ENCODE measurements at places on chromosomes 6 and 20.

DNA sequence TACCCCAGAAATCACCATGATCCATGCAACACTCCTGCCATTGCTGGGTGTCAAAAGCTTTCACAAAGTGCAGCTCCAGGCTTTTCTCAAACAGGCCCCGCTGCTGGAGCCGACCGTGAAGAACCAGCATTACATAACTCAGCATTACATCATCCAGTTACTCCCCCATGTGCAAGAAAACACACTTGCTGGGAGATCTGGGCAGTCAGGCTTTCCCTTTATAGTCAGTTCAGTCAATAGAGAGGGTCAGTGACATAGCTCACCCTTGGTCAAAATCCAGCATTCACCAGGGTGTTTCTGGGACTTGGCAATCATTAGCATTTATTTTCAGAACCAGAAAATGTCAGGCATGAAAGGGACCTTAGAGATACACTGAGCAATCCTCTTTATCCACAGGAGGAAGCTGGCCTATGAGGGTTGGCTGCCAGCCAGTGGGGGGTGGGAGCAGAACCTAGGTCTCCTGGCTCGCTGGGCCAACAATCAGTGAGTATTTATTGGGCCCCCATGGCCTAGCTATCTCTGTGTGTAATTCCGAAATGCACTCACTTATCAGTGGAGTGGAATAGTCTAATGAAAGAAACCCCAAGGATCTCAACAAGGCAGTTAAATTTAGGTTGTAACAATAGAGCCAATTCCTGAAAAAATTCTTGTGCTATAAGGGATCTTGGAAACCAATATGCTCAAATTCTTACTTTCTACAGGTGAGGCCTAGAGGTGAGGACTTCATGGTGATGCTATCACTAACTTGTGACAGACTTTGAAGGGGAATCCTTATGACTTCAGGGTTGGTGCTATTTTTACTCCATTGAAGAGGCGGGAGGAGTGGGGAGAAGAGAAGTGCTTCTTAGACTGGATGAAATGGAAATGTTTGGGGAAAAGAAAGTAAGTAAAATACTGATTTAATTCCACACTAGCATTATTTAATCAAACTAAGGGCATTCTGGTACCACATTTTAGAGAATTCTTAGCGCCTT is 54.6 kb downstream of the LYRM4 start:
- no peak for DNase-seq

DNA sequence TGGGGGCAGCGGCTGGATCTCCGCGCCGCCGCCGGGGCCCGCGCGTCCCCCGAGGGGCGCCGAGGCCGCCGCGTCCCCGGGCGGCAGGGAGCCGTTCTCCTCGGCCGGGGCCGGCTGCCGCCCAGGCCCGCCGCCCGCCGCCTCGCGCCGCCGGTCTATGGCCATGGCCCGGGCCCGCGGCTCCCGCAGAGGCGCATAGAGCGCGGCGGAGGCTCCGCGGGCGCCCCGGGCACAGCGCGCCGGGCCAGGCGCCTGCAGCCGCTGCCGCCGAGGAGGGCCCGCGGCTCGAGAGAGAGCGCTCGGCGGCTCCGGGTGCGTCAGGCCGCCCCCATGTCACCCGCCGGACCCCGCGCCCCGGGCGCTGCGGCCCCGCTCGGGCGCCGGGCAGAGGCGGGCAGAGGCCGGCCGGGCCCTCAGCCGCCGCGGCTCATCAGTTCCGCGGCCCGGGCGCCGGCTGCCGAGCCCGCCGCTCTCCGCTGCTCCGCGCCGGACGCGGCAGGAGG is 404 bp downstream of the SLC22A23 start:
- no peak for DNase-seq

DNA sequence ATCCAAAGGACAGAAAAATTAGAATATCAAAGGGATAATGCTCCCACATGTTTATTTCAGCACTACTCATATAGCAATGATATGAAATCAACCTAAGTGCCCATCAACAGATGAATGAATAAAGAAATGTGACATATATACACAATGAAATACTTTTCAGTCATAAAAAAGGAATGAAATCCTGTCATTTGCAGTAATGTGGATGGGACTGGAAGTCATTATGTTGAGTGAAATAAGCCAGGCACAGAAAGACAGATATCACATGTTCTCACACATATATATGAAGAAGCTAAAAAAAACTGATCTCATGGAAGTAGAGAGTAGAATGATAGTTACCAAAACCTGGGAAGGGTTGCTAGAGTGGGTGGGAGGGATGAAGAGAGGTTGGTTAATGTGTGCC is 135.7 kb downstream of the IBTK start:
- no peak for DNase-seq

GRCh38 chr6:37371154-37372083 is 17.6 kb downstream of the RNF8 start:
- DNase-seq: no peak

DNA sequence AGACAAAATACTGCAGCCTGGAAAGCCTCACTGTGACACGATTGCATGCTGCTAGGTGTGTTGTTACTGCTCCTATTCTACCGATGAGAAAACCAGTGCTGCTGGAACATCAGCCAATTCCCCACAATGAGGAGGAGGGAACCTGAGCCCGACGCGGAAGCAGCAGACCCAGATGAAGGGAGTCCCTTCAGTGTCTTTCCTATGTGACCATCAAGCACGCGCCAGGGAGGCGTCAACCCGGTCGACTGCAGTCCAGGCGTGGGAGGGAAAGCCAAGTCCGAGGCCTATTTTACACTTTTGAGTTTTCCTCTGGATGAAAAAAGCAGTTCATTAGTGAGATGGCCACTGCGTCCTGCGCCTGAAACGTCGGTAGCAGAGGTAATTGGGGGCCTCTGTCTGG is 63.3 kb downstream of the STK35 start:
- DNase-seq: no peak

GRCh38 chr20:38002422-38002821 is 30.8 kb downstream of the TTI1 start:
- no peak for DNase-seq
